ENCODE measurements at places on chromosomes 11 and 22. TPM values are rescaled to one million over a fixed set of nuclear protein-coding genes. Genes with fewer than 3 reads are reported as not detected.

ZC3H12C gene
- total RNA-seq = 5.9 TPM

KCNE3 gene
- 0.04 TPM for total RNA-seq

NCAM1 gene
- total RNA-seq = 1.4 TPM

NRIP3 gene
- total RNA-seq = 2.6 TPM

ZBTB16 gene
- total RNA-seq = not detected

TMA7B gene
- total RNA-seq = not detected

LGR4 gene
- total RNA-seq = 3.5 TPM

HEPACAM gene
- 0.15 TPM for total RNA-seq

DMC1 gene
- 35.7 TPM for total RNA-seq

OR8G5 gene
- total RNA-seq = 1.1 TPM

CNTN5 gene
- total RNA-seq = 3.6 TPM

MFRP gene
- not detected for total RNA-seq

SCN4B gene
- not detected for total RNA-seq

KRTAP5-2 gene
- not detected for total RNA-seq

NAV2 gene
- 0.79 TPM for total RNA-seq

NPAS4 gene
- not detected for total RNA-seq

TYR gene
- not detected for total RNA-seq

RAG2 gene
- not detected for total RNA-seq

SCN2B gene
- total RNA-seq = not detected

OR51B5 gene
- 23.2 TPM for total RNA-seq

KCNC1 gene
- not detected for total RNA-seq

A4GALT gene
- total RNA-seq = 2.3 TPM

SLC25A17 gene
- 16.0 TPM for total RNA-seq

TSPAN18 gene
- total RNA-seq = not detected

OR5M11 gene
- total RNA-seq = not detected

OR1S1 gene
- not detected for total RNA-seq

LRRC56 gene
- 2.8 TPM for total RNA-seq

ART1 gene
- not detected for total RNA-seq

GPR83 gene
- not detected for total RNA-seq

APOL5 gene
- not detected for total RNA-seq

CRYAB gene
- not detected for total RNA-seq

UNC93B1 gene
- 34.8 TPM for total RNA-seq

RNH1 gene
- 165 TPM for total RNA-seq

POU2AF2 gene
- not detected for total RNA-seq

SERPING1 gene
- not detected for total RNA-seq

OPCML gene
- total RNA-seq = not detected

TNNT3 gene
- total RNA-seq = not detected

CCDC88B gene
- total RNA-seq = 4.1 TPM

TMEM184B gene
- total RNA-seq = 18.7 TPM

RIMBP3B gene
- 0.53 TPM for total RNA-seq

MOV10L1 gene
- 0.11 TPM for total RNA-seq

MMP8 gene
- total RNA-seq = 0.72 TPM

SYCE3 gene
- total RNA-seq = not detected

CDK2AP2 gene
- total RNA-seq = 35.9 TPM

MS4A3 gene
- not detected for total RNA-seq

SCGB1D2 gene
- total RNA-seq = not detected

NXPE2 gene
- total RNA-seq = not detected

DYNC2H1 gene
- 60.9 TPM for total RNA-seq

KCNQ1 gene
- total RNA-seq = 0.08 TPM

CDC42BPG gene
- 0.29 TPM for total RNA-seq

SAA4 gene
- not detected for total RNA-seq

SLC25A45 gene
- total RNA-seq = 14.1 TPM

ESAM gene
- 0.75 TPM for total RNA-seq

IL10RA gene
- 2.2 TPM for total RNA-seq

ST14 gene
- 0.11 TPM for total RNA-seq

KCNQ1OT1 gene
- total RNA-seq = 2.3 TPM

TEX54 gene
- total RNA-seq = not detected

TEX12 gene
- total RNA-seq = not detected

DERL3 gene
- 0.19 TPM for total RNA-seq

RAB36 gene
- 3.7 TPM for total RNA-seq
